Kidney (tissue), 22 donors: ENCODE measurements at places on chromosomes 5 and 9. TPM values are rescaled to one million over a fixed set of nuclear protein-coding genes. Genes with fewer than 3 reads are reported as not detected.

The ENHO gene
- 2.7 TPM for polyA plus RNA-seq

GRCh38 chr9:111427186-111427585 lies 57.0 kb downstream of the ECPAS start:
- no peak for DNase-seq

DNA sequence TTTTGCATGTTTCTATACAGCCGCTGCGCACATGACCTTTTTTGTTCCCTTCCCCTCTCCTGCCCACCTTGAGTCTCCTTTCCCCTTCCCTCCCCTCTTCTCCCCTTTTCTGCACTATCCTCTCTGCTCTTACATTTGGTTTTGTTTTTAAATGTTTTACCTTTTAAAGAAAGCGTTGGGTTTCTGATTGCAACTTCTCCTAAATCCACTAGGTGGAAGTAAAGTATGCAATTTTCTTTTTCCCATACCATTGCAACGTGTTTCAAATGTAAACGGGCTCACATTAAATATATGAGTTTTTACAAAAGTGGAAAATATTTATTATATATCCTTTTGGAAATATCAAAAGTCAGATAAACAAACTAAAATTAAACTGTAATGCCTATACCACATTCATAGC lies 500.9 kb downstream of the DIRAS2 start:
- peak; percentile 42 for DNase-seq

DNA sequence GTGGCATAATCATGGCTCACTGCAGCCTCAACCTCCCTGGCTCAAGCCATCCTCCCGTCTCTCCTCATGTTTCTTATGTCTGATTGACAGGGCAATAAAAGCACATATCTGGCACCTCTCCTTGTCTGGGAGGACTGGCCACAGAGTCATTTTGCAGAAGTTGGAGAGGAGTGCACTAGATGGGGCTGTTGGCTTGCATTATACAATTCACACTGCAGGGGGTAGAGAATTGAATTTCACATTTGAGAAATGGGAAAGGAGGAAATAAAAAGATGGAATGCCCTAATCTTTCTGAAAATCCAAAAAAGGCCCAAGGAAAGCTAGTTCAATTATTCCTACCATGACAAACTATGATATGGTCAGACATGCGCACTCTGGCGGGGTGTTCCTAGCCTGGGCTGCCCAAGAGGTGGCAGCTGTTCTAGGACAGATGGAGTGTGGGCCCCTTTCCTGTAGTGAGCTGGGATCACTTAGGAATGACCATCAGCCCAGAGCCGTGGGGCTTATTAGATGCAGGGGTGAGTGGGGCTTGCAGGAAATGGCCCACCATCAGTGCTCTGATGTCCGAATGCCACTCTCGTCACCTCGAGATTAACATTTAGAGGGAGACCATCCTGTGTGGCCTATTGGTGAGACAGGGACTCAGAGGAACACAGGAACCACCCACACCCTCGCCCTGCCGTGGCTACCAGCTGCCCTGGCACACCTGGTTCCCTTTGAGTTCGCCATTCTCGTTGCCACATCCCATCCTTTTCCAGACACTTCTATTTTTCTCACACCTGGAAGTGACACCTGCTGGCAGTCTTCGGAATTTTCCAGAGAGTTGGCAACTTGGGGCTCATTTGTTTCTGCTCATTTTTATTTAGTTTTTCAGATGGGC lies 21.8 kb upstream of the ANKRD18A start:
- no peak for DNase-seq
